ENCODE measurements at places on chromosomes 16 and 17. TPM values are rescaled to one million over a fixed set of nuclear protein-coding genes. Genes with fewer than 3 reads are reported as not detected.

Gene P3H4
- polyA plus RNA-seq: 53.8 TPM

DNA sequence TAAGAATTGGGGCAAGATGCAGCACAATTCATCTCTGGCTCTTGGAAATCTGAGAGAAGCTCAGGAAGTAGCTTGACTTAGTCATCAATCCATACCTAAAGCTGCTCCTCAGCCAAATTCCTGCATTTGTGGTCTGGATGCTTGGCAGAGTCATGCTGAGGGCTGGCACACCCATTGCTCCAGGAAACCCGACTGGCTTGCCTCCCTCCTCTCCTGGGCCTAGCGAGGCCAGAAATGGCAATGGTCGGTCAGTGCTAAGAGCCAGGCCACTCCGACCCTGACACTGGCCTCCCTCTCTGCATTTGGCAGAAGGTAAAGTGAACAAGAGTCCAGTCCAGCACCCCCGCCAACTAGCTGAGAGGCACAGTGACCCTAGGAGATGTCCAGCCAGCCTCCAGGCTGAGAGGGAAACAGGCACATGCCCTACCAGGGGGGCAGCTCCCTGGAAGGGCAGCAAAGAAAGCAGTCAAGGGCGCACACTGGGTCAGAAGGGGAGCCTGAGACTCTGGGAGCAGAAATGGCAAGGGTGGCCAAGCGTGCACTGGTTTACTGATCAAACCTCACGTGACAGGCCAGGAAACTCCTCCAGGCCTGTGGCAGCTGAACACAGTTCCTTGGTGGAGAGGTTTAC, 10.0 kb downstream of the POLDIP2 start:
- peaks cover 95% of the 10 kb centered on the region for H3K36me3 ChIP-seq
- no peak overlapping the region for H3K27ac ChIP-seq
- no peaks in the 10 kb centered on the region for H3K4me1 ChIP-seq
- DNase-seq: no peak
- H3K27me3 ChIP-seq: no peaks in the 10 kb centered on the region
- no peak overlapping the region for H3K4me3 ChIP-seq

- peaks cover 18% of the 10 kb centered on the region for H3K27me3 ChIP-seq
- H3K4me1 ChIP-seq: peaks cover 4% of the 10 kb centered on the region
- H3K4me3 ChIP-seq: no peak overlapping the region
- no peak overlapping the region for H3K27ac ChIP-seq
Observed at GRCh38 chr17:6912110-6913051, 80.9 kb upstream of the TEKT1 start.

Gene ABI3
- 5.3 TPM for polyA plus RNA-seq

Gene NXPH3
- 1.5 TPM for polyA plus RNA-seq

Gene CCDC200
- polyA plus RNA-seq: 9.8 TPM

DNA sequence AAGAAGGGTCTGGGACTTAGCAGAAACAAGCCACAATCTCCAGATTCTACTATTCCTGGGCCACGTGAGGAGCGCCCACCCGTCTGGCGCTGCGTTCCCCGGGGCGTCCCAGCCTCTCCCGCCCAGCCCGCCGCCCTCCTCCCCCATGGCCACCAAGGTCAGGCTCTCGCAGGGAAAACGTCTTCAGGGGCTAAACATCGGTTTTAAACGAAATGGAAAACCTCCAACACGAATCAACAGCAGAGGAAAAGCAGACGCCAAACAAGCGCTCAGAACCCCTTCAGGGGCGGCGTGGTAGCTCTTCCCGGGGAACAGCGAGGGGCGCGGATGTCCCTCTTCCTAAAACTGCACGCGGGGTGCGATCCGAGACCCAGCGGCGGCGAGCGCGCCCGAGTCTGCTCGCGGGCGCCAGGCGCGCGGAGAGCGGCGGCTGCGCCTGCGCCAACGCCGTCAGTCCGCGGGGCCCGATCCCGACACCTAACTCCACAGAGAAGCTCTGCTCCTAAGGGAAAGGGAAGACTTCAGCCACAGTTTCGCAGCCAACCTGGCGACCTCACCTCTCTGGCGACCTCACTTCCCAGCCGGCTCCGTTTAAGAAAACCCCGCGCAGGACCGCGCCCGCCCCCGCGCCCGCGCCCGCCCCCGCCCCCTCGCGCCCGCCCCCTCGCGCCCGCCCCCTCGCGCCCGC, 505 bp upstream of the COG1 start:
- no peaks in the 10 kb centered on the region for H3K27me3 ChIP-seq
- H3K4me1 ChIP-seq: peaks cover 12% of the 10 kb centered on the region
- peak; percentile 85 for DNase-seq

DNA sequence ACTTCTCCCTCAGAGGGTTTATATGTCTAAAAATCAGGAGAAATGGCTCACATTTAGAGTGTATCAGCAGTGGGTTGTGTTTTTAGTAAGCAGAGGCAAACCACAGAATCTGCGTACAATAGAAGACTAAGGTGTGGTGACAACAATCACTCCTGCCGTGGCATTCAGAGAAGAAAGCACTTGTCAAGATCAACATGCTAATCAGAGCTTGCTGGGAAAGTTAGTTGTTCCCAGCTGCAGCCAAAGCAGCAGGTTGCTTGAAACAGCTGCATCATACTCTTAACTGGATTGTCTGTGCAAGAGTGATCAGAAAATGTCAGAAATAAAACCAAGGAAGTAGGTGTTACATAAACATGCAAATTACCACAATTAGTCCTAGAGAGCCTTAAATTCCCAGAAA, 616.4 kb downstream of the CDH8 start:
- H3K4me3 ChIP-seq: no peak overlapping the region
- H3K27ac ChIP-seq: no peak overlapping the region
- no peaks in the 10 kb centered on the region for H3K36me3 ChIP-seq
- DNase-seq: no peak

Gene ITGAD
- 0.45 TPM for polyA plus RNA-seq

DNA sequence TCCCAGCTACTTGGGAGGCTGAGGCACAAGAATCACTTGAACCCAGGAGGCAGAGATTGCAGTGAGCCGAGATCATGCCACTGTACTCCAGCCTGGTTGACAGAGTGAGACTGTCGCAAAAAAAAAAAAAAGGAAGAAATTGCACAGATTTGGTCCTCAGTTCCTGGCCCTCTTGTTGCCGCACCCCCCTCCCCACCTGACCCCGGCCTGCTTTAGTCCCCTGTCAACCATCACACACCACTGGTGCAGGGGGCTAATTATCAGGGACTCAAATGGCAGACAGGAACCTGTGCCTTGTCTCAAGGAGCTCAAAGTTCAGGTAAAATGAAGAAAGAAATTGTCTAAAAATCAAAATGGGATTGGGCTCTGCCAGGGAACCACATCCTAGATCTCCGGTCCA, 28.1 kb downstream of the NGFR start:
- DNase-seq: no peak
- no peak overlapping the region for H3K4me3 ChIP-seq

Gene RPRML
- polyA plus RNA-seq: not detected

GRCh38 chr16:48126801-48127644, 28.8 kb downstream of the ABCC12 start:
- peaks cover 12% of the 10 kb centered on the region for H3K4me1 ChIP-seq
- no peaks in the 10 kb centered on the region for H3K36me3 ChIP-seq
- H3K27ac ChIP-seq: peak overlapping the region; percentile 65
- no peak overlapping the region for H3K4me3 ChIP-seq

DNA sequence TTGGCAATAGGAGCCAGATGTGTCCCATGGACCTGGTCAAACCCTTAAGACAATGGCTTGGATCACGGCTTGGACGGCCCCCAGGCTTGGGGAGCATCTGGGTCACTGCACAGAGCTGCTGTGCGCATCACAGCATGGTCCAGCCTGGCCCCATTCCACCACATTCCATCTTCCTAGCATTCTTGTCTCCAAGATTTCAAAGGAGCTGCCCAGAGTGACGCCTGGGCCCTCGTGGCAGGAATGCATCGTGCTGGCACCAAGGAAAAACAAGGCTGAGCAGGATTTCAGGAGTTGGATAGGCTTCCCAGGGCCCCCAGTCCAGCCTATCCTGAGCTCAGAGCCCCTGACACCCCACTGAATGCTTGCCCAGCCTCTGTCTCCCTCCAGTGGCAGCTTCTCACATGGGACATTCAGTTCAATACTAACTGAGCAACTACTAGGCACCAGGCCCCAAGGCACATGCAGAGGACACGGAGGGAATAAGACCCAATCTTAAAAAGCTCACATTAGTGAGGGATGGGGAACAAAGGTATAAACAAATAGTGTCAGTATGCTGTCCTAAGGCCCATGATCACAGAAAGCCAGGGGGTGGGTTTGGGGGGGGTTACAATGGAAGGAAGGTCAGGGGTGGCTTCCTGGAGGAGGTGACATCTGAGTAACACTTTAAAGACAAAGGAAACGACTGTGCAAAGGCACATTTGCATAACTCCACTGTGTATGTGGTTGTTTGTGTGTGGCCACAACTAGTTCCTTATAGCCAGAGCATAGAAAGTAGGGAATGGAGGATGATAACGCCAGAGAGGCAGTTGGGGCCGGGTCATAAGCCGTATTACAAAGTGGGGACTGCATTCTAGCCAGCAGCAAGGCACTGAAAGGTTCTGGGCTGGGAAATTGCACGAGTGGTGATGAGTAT, 34.1 kb downstream of the TK2 start:
- H3K4me1 ChIP-seq: peaks cover 58% of the 10 kb centered on the region
- peaks cover 46% of the 10 kb centered on the region for H3K36me3 ChIP-seq

DNA sequence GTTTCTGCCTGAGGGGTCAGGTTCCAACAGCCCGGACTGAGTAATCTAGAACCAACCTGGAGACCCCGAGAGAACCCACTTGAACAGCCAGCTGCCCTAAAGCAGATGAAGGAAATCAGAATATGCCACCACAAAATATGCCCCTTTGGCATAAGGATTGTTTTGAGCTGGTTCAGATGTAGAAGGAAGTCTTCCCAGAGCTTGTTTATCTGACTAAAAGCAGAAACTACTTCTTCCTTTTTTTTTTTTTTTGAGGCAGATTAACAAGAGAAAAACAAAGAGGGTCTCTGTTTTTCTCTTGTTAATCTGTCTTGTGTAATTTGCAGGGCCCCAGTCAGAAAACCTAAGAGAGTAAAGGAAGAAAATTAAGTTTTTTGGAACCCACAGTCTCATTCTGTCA, 53.0 kb downstream of the PECAM1 start:
- H3K36me3 ChIP-seq: no peaks in the 10 kb centered on the region
- H3K4me3 ChIP-seq: no peak overlapping the region
- no peaks in the 10 kb centered on the region for H3K27me3 ChIP-seq
- peak overlapping the region; percentile 20 for H3K27ac ChIP-seq
- H3K4me1 ChIP-seq: peaks cover 37% of the 10 kb centered on the region
- DNase-seq: no peak

- H3K27me3 ChIP-seq: no peaks in the 10 kb centered on the region
- no peak overlapping the region for H3K4me3 ChIP-seq
- DNase-seq: no peak
- H3K27ac ChIP-seq: no peak overlapping the region
- peaks cover 52% of the 10 kb centered on the region for H3K4me1 ChIP-seq
Observed at GRCh38 chr16:57413733-57414132, 9.2 kb downstream of the CCL17 start.

Gene HASPIN
- polyA plus RNA-seq: 4.1 TPM

Gene SULT1A2
- 0.98 TPM for polyA plus RNA-seq

GRCh38 chr16:54244061-54244886, 42.3 kb downstream of the IRX3 start:
- peaks cover 8% of the 10 kb centered on the region for H3K27me3 ChIP-seq
- DNase-seq: no peak
- H3K4me3 ChIP-seq: no peak overlapping the region
- no peak overlapping the region for H3K27ac ChIP-seq
- H3K4me1 ChIP-seq: peaks cover 12% of the 10 kb centered on the region

Gene MTHFSD
- 12.3 TPM for polyA plus RNA-seq

DNA sequence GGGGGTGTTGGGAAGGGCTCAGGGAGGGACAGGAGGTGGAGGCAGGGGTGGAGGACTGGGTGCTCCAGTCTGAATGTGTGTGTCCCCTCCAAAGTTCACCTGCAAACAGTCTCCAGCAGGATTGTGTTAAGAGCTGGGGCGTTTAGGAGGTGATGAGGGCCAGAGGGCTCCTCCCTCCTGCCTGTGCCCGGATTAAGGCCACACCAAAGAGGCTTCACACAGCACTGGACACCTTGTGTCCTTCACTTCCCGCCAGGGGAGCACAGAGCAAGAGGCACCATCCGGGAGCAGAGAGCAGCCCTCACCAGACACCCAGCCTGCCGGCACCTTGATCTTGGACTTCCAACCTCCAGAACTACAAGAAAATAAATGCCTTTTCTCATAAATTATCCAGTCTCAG, 30.2 kb upstream of the ENPP7 start:
- no peak overlapping the region for H3K27ac ChIP-seq
- no peak overlapping the region for H3K4me3 ChIP-seq
- no peaks in the 10 kb centered on the region for H3K36me3 ChIP-seq
- peaks cover 11% of the 10 kb centered on the region for H3K4me1 ChIP-seq

Gene KRTAP9-2
- not detected for polyA plus RNA-seq

DNA sequence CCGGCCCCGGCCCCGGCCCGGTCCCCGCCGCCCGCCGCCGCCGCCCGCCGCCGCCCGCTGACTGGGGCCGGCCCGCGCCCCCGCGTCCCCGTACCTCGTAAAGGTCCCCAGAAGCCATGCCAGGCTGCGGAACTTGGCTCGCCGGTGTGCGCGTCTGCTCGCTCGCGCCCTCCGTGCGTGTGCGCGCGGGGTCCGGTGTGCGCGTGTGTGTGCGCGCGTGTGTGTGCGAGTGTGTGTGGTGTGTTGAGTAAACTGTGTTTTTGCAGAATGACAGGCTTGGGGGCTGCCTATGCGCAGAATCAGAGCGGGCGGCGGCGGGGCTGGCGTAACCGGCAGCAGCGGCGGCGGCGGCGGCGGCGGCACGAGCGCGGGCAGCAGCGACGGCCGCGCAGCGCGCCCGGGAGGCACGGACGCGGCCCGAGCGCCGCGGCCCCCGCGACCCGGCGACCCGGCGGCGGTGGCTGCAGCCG, 307 bp downstream of the CDYL2 start:
- DNase-seq: peak; percentile 73
- H3K27ac ChIP-seq: no peak overlapping the region
- H3K4me1 ChIP-seq: peaks cover 4% of the 10 kb centered on the region
- peaks cover 24% of the 10 kb centered on the region for H3K27me3 ChIP-seq
- H3K4me3 ChIP-seq: peak overlapping the region; percentile 64
- no peaks in the 10 kb centered on the region for H3K36me3 ChIP-seq

Gene ZACN
- polyA plus RNA-seq: 18.9 TPM

GRCh38 chr16:87581857-87582215, 20.5 kb upstream of the JPH3 start:
- no peaks in the 10 kb centered on the region for H3K36me3 ChIP-seq
- no peak overlapping the region for H3K4me3 ChIP-seq
- H3K4me1 ChIP-seq: peaks cover 12% of the 10 kb centered on the region
- peak overlapping the region; percentile 54 for H3K27ac ChIP-seq

- H3K27ac ChIP-seq: peak overlapping the region; percentile 99
- peaks cover 53% of the 10 kb centered on the region for H3K4me1 ChIP-seq
- DNase-seq: peak; percentile 83
- peak overlapping the region; percentile 83 for H3K4me3 ChIP-seq
Observed at GRCh38 chr17:7856011-7856810, 1.1 kb downstream of the NAA38 start.

GRCh38 chr17:7711051-7711755, 6.2 kb downstream of the EFNB3 start:
- DNase-seq: no peak
- H3K4me3 ChIP-seq: no peak overlapping the region
- H3K36me3 ChIP-seq: no peaks in the 10 kb centered on the region
- H3K4me1 ChIP-seq: peaks cover 6% of the 10 kb centered on the region
- no peak overlapping the region for H3K27ac ChIP-seq
- H3K27me3 ChIP-seq: peaks cover 65% of the 10 kb centered on the region

GRCh38 chr17:73088561-73088960, 3.9 kb downstream of the SLC39A11 start:
- peaks cover 19% of the 10 kb centered on the region for H3K36me3 ChIP-seq
- no peaks in the 10 kb centered on the region for H3K27me3 ChIP-seq
- H3K4me3 ChIP-seq: no peak overlapping the region
- peaks cover 12% of the 10 kb centered on the region for H3K4me1 ChIP-seq

- peaks cover 28% of the 10 kb centered on the region for H3K4me1 ChIP-seq
- peaks cover 31% of the 10 kb centered on the region for H3K36me3 ChIP-seq
- H3K27ac ChIP-seq: peak overlapping the region; percentile 20
Observed at GRCh38 chr16:89720551-89720812, 216 bp downstream of the VPS9D1 start.

All from muscle of leg (tissue), 16 donors.